NCI-H2081 (cell line): ENCODE measurements at places on chromosomes 7 and 10.
A peak's percentile ranks its signal among the peaks of the same experiment; 100 is the strongest.

- no peak for DNase-seq
Observed at GRCh38 chr10:124508070-124508667, 46.5 kb downstream of the LHPP start.

GRCh38 chr7:115980159-115980558 is 50.4 kb downstream of the TFEC start:
- DNase-seq = no peak

- no peak for DNase-seq
Observed at GRCh38 chr10:89351412-89351779, 23.6 kb downstream of the IFIT3 start.

GRCh38 chr10:26839966-26840627 is 20.7 kb downstream of the ABI1 start:
- DNase-seq = no peak

- DNase-seq = no peak
Observed at GRCh38 chr7:104296900-104297299, 31.5 kb upstream of the LHFPL3 start.

DNA sequence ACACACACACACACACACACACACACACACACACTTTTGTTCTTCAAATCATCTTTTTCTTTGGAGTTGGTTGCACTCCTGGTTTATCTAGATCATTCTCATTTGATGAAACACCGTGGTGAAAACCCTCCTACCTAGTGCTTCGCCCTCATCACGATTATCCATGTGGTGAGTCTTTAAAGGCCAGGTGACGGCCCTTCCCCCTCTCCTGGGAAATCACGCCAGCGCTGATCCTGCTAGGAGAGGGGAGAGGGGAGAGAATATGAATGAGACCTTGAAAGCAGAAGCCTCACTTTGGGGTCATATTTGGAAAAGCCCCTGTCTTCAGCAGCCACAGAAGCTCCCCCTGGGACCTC is 103.9 kb upstream of the LRRC4 start:
- DNase-seq = peak; percentile 17

GRCh38 chr10:58278274-58278961 is 9.5 kb downstream of the CISD1 start:
- no peak for DNase-seq

DNA sequence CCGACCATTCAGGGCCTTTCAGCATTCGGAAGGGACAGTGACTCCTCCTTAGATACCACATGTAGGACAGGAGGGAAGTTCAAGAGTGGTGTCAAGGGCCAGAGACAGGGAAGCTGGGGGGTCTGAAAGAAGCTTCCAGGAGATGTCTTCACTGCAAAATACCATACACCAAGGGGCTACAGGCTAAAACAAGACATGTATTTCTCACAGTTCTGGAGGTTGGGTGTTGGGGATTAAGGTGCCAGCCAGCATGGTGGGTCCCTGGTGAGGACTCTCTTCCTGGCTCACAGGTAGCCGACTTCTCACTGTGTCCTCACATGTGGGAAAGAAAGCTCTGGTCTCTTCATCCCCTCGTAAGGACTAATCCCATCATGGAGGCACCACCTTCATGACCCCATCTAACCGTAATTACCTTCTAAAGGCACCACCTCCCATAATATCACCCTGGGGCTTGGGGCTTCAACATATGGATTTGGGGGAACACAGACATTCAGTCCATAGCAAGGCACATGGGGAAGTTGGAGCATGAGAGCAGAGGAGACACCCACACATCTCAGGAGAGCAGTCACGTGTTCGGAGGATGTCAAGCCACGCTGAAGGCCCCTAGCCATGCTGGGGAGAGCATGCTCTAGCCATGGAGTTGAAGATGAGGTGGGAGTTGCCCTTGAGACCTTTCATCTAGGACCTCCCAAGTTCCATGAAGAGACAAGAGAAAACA is 73.9 kb upstream of the GDF10 start:
- no peak for DNase-seq

DNA sequence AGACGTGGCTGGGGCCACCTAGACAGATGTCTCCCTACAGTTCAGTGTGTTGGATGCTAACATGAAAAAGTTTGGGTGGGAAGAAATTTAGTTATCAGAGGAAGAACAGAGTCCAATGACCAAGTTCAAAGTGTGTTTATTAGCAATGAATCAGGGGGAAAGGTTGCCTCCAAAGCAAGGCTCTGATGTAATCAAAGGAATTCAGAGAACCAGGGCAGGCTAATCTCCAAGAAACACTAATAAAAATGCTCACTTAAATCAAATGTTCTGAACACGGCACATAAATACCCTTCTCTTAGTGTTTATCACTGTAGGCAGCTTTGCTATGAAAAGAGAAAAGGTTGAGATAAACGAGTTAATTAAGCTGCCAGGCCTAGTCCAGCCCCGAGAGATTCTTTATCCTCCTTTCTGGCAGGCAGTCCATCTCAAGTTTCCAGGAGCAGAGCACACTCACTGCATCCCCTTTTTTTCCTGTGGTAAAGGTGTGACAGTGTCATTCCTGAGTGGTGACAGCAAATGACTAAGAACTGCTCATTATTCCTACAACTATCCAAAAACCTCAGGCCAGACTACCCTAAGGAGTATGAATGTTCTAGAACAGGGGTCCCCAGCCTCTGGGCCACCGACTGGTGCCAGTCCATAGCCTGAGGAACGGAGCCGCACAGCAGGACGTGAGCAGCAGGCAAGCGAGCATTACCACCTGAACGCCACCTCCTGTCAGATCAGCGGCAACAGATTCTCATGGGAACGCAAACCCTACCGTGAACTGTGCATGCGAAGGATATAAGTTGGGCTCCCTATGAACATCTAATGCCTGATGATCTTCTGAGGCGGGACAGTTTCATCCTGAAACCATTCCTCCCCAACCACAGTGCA is 66.9 kb upstream of the FHIP2A start:
- no peak for DNase-seq

GRCh38 chr10:97314671-97315070 is 4.4 kb upstream of the FRAT1 start:
- DNase-seq = no peak

DNA sequence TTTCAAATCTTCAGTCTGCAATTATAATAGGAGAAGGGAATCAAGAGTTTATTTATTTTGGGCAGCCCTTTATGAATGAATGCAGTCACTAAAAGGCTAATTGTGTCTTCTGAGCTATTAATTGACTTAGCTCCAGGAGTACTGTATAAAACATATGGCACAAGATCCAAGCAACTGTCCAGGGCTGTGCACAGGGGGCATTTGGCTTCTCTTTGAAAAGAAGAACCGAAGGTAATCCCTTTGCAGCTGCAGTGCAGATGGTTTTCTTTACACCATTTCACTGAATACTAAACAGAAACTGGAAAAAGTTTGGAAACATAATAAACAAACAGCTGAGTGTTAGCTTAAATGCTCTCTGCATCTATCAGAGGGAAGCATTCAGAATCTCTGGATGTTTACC is 282.6 kb upstream of the LRRN3 start:
- DNase-seq = no peak
